Hematopoietic multipotent progenitor cell (in vitro differentiated cells): ENCODE measurements at places on chromosomes 5 and 9.
A peak's percentile ranks its signal among the peaks of the same experiment; 100 is the strongest.

DNA sequence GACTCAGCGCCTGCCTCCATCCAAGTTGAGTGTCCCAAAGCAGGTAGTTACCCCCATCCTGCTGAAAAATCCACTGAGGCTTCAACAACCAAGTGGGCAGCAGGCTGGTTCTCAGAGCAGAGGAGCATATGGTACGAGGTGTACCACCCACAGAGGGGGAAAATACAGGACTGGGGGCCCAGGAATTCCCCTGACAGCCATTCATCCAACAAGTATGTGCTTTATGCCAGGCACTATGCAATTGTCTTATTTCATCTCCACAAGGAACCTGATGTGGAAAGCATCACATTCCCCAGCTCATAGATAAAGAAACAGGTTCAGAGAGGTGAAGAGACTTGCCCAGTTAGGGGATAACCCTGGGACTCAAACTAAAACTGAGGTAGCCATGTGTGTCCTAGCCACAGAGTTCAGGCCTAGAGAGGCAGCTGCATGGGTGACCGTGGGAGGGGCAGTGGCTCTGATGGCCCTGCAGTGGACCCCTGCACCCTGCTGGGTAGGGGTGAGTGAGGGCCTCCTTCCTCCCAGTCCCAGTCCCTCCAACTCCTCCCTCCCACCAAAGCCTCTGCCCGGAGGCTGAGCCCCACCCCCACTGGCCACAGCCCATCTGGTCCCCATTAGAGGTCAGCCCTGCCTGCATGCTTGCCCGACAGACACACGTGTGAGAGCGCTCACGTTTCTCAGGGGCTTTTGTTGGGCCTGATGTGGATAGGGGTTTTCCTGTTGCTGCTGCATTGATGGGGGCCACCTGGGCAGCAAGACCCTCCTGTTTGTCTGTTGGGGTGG, 11.5 kb downstream of the PDLIM4 start:
- DNase-seq: no peak

DNA sequence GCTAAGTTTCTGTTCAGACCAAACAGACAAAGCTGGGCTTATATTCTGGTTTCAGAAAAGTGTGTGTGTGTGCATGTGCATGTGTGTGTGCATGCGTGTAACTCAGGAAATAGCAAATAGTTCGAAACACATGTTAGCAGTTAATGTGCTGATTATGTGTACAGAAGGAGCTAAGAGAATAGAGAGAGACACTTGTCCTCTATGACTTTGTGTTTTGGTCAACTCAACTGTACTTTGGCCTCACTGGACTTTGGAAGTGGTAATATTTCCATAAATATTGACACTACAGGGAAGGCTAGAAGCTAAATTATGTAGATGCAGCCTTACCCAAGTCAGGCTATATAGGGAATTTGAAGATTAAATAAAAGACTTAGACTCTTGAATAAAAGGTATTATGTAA, 155.5 kb downstream of the RAB3C start:
- no peak for DNase-seq

GRCh38 chr5:59496524-59497134, 396.9 kb downstream of the PDE4D start:
- DNase-seq: no peak

GRCh38 chr9:95505717-95506427, 10.9 kb downstream of the PTCH1 start:
- no peak for DNase-seq

DNA sequence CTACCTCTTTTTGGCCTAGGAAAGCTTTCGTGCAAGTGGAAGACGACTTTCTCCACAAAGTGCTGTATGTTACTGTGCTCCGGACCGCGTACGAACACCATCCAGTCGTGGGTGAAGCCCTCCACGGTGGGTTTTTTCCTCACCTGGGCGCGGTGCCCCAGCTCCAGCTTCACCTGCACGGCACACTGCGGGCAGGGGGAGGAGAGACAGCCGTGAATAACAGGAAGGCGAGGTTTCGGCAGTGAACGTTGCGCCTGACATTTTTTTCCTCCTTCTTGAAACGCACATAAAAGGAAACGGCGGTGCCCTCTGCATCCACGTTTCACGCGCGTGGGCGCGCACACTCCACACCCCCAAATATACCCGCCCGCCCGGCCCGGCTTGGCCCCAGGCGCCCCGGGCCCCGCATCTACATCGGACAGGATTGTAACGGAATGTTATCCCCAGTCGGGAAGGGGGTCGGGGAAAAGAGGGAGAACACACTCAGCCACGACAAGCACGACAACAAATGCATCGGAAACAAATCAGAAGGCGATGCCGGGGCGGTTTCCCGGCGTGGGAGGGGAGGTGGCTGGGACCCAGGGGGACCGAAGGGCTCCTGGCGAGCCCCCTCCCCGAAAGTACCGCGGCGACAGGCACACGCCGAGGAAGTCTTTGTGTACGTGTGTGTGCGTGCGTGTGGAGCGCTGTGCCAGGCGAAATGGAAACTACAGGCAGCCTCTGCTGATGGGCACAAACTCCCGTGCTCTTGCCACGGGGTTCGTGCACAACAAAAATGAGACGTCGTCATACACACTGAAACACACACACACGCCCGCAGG, 1.4 kb downstream of the MLLT3 start:
- DNase-seq: peak; percentile 48
